Stimulated activated CD8-positive, alpha-beta memory T cell treated with anti-CD3 and anti-CD28 coated beads, Interleukin-7, amount 100 ng/mL, for 24 hours (primary cell): ENCODE measurements at places on chromosomes 7 and 10.

GRCh38 chr10:95438781-95439180 is 122.4 kb downstream of the SORBS1 start:
- no peak for DNase-seq

GRCh38 chr7:80736371-80737125 is 98.1 kb downstream of the CD36 start:
- DNase-seq, result no peak

DNA sequence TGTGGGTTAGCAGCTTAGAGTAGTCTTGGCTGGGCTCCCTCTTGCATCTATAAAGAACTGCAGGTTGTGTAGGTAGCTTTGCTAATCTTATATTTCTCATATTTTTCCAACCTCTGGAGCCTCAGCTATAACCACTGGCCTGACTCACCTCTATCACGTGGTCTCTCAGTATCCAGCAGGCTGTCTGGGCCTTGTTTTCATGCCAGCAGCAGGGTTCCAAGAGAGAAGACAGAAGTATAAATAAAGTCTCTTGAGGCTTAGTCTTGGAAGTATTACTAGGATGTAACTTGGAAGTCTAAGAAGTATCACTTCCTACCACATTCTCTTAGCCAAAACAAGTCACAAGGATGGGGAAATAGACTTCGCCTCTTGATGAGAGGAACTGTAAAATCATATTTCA is 73.3 kb downstream of the WIPF3 start:
- no peak for DNase-seq

DNA sequence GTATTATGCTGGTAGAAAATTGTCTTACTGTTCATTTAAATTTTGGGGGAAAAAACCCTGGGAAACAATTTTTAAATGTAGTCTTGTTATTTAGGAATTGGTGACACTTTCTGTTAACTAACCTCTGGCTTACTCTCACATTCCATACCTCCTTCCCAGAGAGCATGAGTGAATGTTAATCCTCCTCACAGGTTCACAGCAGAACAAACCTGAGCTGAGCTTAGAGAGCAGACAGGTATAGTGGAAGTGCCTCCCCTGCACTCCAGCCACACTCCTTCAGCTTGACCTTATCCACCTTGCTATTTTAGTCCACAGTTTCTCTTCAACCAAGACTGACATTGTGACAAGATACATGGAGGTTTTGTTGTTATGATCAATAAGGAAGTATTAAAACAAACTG is 235.9 kb downstream of the FOXP2 start:
- no peak for DNase-seq

DNA sequence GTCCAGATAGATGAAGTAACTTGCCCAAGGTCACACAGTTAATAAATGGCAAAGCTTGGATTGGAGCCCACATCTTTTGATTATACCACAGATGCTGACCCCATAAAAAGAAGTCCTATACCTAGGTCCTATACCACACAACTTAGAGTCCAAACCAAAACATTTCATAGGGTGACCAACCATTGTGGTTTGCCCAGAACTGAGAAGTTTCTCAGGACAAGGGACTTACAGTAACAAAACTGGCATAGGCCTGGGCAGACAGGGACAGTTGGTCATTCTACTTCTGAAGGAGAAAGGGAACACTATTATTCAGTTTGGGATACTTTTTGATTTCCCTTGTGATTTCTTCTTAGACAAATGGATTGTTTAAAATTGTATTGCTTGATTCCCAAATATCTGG is 32.9 kb upstream of the PRLHR start:
- DNase-seq, result no peak

GRCh38 chr7:42082144-42082543 is 154.9 kb downstream of the GLI3 start:
- DNase-seq, result no peak

DNA sequence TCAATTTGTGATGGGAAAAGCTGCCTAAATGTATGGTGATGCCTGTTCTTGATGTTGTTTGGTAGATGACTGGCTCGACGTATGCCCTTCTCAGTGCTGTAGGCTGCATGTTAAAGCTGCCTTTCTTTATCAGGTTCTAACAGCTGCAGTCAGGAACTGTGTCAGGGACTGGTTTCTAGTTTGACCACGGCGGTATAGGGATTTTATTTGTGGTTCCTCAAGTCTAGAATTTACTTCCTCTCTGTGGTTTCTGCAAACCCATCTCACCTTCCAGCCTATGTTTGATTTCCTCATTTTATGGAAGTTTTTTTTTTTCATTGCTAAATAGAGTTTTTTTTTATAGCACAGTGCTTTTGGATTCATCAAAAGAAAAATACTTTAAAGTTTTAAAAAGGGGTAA is 26.5 kb downstream of the LMTK2 start:
- no peak for DNase-seq

GRCh38 chr7:39383136-39383535 is 183.1 kb upstream of the YAE1 start:
- no peak for DNase-seq

DNA sequence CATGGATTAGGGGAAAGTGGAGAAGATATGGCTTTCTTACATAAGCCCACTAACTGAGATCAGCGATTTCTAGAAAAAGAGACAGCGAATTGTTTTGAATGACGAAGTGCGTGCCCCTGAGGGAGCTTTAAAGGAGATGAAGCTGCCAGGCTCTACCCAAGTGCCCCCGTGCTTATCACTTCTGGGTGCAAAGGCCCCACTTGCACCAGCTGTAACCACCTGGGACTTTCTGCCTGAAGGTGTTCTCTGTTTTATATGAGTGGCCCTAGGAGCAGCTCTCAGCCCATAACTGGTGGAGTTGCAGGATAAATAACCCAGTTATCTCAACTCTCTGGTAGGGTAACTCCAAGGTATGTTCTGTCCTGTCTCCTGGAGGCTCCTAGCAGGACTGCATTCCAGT is 20.4 kb upstream of the CARD11 start:
- DNase-seq, result no peak

GRCh38 chr10:17616403-17617030 is 657 bp downstream of the HACD1 start:
- DNase-seq, result no peak

DNA sequence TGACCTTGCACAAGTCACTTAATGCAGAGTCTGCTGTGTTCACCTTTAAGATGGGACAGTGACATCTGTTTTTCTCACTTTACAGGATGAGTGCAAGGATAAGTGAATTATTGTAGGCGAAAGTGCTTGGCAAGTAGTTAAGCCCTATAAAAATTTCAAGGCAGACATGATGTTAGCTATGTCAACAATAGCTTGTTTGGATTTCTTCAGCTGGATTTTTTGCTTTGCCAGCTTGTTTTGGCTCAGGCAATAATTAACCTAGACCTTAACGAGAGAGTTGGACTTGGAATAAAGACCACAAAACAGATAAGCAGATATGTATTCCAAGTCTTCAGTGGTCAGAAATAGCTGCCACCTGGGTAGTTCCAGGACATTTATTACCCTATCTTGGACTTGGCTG is 255.2 kb downstream of the ARL4A start:
- DNase-seq, result no peak
